ENCODE measurements at places on chromosomes 16 and 17.

GRCh38 chr17:81916234-81917001 is 1.6 kb downstream of the SIRT7 start:
- DNase-seq = no peak

DNA sequence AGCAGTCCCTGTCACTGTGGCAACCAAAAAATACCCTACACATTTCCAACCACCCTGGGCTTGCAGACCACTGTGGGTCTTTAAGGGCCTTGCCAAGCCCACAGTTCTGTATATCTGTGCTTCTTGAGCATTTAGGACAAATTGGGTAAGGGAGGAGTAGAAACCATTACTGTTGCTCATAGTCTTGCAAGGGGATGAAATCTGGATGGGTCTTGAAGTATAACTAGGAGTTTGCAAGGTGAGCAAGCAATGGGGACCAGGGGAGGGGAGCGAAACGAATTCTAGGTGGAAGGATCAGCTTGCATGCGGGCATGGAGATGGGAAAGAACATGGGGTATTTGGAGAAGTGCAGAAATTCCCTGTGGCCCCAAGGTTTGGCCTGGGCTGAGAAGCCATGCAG is 202.9 kb downstream of the RAB11FIP4 start:
- no peak for DNase-seq

DNA sequence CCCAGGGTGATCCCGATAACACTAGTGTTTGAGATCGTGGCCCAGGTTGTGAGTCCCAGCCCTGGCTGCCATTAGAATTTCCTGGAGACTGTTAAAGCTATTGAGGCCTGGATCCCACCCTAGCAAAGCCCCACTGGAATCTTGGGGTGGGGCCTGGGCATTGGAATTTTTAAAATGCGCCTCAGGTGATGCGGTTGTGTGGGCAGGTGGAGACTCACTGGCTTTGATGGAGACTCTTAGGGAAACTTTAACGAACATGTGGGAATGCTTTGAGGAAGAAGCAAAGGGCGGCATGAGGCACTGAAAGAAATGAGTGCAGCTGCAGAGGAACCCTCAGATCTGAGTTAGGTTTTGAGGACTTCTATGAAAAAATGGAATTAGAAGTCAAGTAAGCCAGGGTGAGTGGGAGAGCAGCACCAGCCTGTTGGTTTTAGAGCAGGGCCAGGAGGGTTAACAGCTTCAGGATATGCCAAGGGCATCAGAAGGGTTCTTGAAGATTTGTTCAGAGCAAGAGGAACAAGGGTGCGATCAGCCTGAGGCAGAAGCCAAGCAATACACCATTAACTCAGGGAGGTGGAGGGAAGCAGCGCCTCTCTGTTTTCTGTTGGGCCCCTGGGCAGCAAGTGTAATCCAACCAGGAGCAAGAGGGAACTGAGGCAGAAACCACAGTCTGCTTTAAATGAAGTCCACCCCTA is 42.5 kb downstream of the KSR1 start:
- DNase-seq = no peak

GRCh38 chr17:75181608-75182318 is 996 bp downstream of the SUMO2 start:
- peak; percentile 15 for DNase-seq

DNA sequence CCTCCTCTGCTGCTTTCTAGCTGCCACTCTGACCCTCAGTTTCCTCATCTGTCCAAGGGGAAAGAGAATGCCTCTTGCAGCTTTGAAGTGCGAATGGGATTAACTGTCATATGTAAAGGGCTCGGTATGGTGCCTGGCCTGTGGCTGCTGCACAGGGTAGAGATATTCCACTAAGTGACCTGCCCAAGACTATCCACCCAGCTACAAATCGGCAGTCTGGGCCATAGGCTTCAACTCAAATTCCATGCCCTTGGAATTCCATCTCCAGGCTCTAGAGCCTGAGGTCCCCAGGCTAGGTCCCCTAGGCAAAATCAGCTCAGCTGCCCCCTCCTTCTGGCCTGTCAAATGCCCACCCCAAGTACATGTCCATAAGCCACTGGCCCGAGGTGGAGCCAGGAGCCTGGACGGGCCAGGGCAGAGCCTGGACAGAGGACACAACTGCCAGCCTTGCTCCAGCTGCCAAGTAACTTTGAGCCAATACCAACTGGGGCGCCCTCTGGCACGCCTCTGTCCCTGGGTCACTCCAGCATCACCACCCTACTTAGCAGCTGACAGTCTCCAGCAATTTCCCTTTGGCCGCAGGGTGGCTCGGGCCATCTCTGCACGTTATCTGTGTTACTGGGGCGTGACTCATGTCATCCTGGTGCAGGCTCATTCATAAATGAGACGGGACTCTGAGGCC is 57.2 kb downstream of the SDK2 start:
- DNase-seq = no peak

- DNase-seq = no peak
Measured at GRCh38 chr17:1750628-1751027, 8.0 kb downstream of the SERPINF2 start.

GRCh38 chr17:10646392-10646990 is 10.6 kb downstream of the MYH3 start:
- peak; percentile 45 for DNase-seq

DNA sequence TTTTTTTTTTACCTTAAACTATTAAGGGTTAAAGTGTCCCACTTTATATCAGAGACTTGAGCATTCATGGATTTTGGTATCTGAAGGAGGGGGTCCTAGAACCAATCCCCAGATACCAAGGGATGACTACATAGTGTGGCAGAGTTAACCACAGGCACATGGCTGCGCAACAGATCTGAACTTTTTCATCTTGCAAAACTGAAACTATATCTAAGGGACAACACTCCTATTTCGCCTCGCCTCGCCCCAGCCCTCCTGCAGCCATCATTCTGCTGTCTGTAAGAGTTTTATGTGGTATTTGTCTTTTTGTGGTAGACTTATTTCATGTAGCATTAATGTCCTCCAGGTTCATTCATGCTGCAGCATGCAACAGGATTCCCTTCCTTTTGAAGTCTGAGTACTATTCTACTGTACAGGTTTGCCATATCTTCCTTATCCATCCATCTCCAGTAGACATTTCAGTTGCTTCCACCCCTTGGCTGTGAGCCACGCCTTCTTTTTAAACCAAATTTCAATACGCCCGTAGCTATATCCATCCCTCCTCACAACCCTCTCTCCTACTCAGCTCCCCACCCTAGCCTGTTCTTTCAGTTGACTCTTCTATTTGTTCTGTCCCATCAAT is 53.2 kb downstream of the AMFR start:
- no peak for DNase-seq

GRCh38 chr16:20329392-20330138 is 2.3 kb upstream of the GP2 start:
- no peak for DNase-seq

GRCh38 chr16:60882816-60883215 is 1153.4 kb downstream of the CDH8 start:
- DNase-seq = no peak

DNA sequence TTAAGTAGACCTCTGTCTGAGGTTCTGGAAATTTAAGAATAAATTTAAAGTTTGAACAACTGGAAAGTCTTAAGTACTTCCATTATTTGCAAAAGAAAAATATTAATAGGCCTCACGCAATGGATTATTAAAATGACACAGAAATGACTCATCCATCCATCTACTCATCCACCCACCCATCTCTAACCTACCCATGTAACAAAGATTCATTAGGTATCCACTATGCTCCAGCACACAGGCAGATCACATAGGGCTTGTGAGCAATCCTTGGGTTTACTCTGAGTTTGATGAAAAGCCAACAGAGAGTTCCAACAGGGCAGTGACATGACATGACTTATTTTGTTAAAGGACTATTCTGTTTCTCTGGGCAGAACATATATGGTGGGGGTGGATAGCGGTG is 93.3 kb downstream of the HELZ start:
- no peak for DNase-seq

GRCh38 chr16:85829171-85829719 is 29.8 kb downstream of the COX4I1 start:
- DNase-seq = no peak

- no peak for DNase-seq
Measured at GRCh38 chr16:22357635-22357971, 16.8 kb downstream of the CDR2 start.

DNA sequence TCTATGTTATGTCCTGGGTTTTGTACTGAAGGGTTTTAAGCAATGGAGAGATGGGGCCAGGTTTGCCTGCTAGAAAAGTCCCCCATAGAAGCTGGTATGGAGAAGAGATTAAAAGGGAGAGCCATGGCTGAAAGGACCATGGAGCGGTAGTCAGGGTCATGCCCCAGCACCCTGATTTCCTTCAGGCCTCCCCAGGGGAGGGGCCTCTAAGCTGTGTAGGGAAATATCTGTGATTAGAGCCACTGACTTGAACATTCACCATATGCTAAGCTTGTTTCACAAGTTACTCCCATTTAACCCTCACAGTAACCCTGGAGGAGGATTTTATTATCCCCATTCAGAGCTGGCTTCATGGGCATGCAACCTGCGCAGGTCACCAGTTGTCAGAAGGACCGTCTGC is 3.8 kb upstream of the ATP2A3 start:
- no peak for DNase-seq

- DNase-seq = no peak
Measured at GRCh38 chr16:31079342-31079944, 5.2 kb downstream of the ZNF646 start.

- no peak for DNase-seq
Measured at GRCh38 chr16:31113121-31114120, 4.0 kb upstream of the KAT8 start.

DNA sequence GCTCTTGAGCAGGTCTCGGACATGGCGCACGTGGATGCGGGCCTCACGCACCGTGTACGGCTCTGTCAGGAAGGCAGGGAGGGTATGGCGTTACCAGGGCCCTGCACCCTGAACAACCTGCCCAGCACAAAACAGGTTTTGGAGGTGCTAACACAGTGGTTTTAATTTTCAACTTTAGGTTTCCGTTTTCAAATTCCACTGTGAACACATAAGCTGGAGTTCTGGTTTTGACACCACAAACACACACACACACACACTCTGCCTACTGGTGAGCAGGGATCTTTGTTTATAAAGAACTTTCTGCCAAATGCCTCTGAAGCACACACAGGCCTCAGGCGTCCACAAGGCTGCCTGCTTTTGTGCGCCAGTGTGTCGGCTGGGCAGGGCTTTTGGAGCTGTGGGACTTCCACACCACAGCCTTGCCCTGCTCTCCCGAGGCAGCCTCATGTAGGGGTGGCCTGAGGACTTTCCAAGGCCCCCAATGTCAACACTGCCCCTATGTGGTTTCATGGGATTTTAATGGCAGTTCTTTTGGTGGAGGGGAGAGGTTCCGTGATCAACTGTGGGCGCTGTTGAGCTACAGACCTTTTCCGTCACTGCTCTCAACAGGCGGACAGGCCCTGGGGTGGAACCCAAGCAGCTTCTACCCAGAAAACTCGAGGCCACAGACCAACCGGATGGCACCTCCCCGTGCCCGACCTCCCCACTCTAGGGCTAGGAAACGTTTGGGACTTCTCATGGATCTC is 9.4 kb downstream of the CLUH start:
- no peak for DNase-seq

- DNase-seq = no peak
Measured at GRCh38 chr16:29146266-29146665, 161.4 kb downstream of the LAT start.

DNA sequence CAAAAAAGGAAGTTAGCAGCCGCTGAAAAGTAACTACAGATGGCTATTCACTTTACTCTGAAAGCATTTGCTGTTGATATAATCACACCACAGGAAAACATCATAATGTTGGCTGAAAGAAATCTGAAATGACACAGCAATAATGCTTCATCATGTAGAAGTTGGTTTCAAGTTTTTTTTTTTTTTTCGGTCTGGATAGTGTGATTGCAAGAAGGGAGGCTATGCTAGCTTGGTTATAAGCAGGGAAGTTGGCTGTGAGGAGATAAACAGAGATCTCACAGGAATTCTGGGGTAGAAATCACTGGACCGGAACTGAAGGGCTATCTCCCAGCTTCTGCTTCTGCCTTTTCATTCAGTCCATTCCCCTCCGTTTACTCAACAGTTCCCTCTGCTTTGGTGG is 57.9 kb downstream of the MYO1D start:
- DNase-seq = no peak

DNA sequence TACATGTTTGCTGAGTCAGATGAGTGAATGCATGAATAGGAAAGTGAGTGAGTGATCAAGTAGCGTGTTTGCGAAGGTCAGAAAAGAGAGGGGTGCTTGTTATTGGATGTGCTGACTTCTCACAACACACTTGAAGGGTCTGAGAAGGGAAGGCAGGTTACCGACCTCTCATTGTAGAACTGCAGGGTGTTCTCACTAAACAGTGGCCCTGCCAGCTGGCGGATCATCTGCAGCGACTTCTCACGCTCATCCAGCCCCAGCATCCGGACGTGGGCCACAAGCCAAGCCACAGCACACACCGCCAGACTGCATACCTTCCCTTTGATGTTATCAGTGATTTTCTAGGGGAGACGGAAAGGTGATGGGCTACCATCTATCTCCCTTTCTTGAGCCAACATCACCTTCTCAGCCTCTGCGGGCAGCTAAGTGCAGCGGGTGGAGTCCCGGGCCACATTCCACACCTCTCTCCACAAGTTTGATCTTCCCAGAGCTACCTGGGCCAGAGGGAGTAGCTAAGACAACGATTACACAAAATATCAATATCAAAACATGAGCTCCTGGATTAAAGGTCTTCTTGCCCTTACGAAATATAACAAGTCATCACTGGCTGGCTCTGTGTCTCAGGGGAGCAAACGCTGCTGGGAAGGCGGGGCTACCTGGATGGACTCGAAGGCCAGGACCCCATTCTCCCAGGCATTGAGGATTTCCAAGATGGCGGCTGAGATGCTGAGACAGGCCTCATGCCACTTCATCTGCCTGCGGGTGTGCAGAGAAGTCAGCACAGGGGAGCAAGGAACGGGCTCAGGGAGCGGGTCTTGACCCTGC is 11.0 kb downstream of the CSF3 start:
- DNase-seq = no peak
